ENCODE measurements at places on chromosomes 7 and 10. TPM values are rescaled to one million over a fixed set of nuclear protein-coding genes. Genes with fewer than 3 reads are reported as not detected.

GBF1 gene
- 53.8 TPM for total RNA-seq

WEE2 gene
- not detected for total RNA-seq

VWC2 gene
- total RNA-seq = not detected

SH2D4B gene
- not detected for total RNA-seq

GNAT3 gene
- total RNA-seq = not detected

CTBP2 gene
- total RNA-seq = 83.2 TPM

DNA sequence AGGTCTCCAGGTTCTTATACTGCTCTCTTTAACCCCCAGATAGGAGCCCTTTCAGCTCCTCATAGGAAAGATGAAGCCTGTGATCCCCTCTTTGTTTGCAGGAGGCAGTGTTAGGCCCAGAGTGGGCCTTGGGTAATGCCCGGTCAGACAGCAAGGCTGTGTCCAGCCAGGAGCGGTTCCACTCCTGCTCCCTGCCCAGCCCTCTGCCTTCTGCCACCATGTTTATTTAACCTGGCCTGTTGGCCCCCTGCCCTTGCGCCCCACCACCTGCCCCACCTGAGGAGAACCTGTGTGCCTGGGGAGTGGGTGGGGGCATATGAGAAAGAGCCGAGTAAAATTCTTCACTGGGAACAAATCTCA is 24.3 kb downstream of the CDH23 start:
- no peak for DNase-seq

DNA sequence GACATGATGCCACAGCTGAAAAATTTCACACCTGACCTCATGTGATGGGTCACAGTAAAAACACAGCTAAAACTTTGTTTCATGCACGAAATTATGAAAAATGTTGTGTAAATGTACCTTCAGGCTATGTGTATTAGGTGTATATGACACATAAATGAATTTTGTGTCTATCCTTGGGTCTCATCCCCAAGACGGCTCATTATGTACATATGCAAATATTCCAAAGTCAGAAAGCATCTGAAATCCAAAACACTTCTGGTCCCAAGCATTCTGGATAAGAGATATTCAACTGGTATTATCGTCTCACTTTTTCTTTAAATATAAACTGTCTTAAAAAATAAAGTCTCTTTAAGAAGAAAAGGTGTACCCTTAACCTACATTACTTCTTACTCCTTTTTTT is 145.4 kb downstream of the ATXN7L1 start:
- DNase-seq = no peak

DNA sequence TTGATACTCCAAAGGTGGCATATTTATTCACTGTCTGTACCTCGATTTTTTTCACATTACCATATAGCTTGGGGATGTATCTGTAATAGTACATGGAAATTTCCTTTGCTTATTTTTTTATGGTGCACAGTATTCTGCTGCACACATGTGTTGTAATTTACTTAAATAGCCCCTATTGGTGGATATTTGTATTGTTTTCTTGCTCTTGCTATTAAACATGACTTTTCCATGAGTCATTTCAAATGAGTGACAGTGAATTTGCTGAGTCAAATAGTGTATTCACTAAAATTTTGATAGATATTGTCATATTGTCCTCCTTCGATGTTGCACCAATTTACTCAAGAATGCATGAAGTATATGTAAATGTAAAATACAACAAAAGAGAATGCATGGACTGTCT is 122.7 kb upstream of the STEAP4 start:
- DNase-seq = no peak

DNA sequence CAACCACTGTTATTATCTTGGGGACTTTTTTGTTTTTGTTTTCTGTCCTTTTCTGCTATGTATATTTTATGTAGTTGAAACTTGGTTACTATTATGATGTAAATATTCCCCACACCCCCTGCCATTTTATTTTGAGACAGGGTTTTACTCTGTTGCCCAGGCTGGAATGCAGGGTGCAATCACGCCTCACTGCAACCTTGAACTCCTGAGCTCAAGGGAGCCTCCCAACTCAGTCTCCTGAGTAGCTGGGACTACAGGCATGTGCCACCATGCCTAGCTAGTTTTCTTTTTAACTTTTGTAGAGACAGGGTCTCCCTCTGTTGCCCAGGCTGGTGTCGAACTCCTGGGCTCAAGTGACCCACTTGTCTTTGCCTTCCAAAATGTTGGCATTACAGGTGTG is 18.0 kb downstream of the GSTO2 start:
- no peak for DNase-seq

GRCh38 chr10:54530299-54530698 is 270.7 kb downstream of the PCDH15 start:
- no peak for DNase-seq

DNA sequence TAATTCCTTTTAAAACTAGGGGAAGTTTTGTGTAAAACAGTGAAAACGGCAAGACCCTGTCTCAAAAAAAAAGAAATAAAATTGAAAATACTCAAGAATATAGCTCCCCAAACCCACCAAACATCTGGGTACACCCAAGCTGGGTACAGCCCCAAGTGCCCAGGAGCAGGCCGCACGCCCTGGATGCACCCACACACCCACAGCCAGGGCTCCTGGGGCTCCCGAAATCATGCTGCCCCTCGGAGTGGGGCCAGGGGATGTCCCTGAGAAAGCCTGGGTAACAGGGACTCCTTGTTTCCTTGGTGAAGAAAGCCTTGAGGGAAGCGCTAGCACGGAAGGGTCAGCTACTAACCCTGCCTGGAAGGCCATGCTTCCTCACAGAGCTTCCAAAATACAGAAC is 10.1 kb downstream of the BNIP3 start:
- DNase-seq = no peak

DNA sequence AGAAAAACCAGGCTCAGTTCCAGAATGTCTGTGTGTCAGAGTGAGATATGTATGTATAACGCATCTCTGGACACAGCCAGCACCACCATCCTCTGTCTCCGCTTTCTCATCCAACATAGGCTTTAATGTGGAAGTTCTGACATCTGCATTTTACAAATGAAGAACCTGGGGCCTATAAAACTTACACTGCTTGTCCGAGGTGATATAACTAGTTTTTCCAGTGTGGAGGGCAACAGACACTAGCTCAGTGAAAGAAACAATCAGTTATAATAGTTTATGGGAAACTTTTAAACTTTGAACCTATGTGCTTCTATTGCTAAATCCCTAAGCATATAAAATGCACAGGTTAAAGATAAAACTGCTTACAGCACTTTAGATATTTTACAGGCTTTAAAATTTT is 208.7 kb downstream of the CRPPA start:
- no peak for DNase-seq

DNA sequence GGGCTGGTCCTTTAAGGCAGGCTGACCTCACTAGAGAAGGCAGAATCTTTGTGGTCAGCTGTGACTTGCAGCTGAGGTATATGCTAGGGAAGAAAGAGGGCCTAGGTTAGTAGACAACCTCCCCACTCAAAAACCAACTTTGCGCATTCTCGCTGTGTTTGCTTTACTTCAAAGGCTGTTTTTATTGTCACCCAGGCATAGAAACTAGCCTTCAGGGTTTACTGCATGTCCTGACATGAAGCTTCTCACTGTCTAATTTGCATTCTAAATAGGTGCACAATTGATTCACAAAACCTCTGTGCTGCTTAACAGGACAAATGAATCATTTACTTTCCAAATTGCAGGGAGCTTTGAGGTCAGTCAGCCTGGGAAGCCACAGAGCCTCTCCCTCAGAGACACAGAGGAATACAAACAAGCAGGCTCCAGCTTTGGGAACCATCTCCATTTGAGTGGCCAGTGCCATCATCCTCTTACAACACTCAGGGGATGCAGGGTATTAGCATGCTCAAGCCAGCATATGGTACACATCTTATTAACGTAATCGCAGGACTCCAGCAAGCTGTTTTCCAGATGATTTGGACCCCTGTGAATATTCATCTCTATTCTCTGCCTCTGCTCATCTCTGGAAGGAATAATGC is 596.4 kb upstream of the GHITM start:
- DNase-seq = no peak

- no peak for DNase-seq
These were observed 17.6 kb upstream of the TNPO3 start for GRCh38 chr7:129072479-129073011.

- DNase-seq = no peak
These were observed 168.5 kb upstream of the C7orf33 start for GRCh38 chr7:148422030-148422429.

- DNase-seq = no peak
These were observed 48.7 kb upstream of the CNTNAP2 start for GRCh38 chr7:146067880-146068279.

GRCh38 chr7:158281441-158281840 is 306.2 kb downstream of the PTPRN2 start:
- DNase-seq = no peak

DNA sequence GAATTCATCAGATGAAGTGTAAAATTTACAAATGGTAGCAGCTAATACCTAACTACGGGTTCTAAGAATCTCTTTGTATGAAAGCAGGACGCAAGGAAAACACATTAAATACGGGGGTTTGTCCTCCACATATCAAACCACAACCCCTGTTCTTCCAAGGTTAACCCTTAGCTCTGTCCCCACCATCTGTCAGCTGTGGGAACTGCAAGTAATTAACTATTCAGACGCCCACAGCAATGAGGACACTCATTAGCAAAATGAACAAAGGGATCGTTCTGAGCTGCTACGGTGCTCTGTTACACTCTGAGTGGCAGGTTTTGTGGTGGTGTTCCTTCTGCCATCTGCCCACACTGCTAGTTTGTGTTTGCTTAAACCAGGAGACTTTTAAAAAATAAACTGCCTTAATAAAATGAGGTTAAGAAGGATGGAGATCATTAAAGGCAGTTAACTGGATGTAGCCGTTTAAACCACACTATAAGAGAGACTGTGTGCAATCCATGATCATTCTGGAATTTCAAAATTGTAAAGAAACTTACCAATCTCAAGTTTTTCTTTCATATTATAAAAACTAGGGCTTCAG is 51.4 kb downstream of the C10orf67 start:
- DNase-seq = no peak
